ENCODE measurements at places on chromosomes 5 and 9.

GRCh38 chr5:178474562-178475184, 115.5 kb downstream of the COL23A1 start:
- DNase-seq, result no peak

GRCh38 chr9:2576631-2577030, 45.0 kb upstream of the VLDLR start:
- DNase-seq, result no peak

DNA sequence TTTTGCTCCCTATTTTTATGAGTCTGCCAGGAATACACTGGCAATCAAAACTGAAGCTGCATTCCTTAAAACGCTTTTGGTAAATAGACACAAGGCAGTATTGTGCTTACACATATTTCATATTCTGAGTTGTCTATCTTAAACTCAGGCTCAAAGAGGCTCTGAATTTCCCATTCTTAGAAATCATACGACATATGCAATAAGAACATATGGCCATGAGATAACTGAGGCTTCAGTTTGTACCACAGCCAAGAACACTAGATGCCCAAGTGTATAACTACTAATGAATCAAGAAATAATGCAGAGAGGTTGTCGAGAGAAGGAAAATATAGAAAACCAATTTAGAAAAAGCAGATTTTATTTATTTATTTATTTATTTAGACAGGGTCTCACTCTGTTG, 357.4 kb downstream of the NDUFS4 start:
- DNase-seq, result no peak

DNA sequence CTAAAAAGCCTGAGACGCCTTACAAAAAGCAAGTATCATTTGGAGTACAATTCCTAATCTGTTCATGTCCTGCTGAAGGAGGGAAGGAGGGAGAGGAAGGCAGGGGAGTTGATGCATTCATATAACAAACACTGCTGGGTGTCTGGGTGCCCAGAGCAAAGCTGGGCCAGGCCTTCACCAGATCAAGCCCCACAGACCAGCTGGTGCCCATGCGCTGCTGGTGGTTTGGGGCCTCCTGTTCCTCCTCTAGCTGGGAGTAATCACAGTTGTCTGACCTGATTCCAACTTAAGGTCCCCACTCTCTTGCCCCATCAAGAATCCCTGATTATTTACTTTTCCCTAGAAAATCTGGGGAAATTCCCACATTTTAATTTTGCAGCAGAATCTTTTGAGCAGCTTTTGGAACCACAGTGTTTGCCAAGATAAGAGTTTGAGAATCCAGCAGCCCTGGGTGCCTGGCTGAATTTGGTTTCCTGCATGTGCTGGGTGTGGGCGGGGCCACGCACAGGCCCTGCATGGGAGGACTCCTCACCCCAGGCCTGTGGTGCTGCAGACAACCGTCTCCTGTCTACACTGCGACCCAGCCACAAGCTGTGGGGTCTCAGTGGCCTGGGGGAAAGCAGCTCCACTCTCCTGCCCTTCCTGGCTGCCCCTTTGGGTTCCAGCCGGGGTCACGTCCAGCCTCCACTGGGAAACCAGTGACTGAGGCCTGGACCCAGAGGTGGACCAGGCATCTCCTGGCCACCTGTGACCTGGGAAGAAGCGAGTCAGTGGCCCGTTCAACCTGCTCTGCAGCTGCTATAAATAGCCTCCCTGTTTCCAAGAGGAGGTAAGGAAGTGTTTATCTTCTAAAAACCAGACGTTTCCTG, 47.5 kb downstream of the NEURL1B start:
- DNase-seq, result peak; percentile 35

DNA sequence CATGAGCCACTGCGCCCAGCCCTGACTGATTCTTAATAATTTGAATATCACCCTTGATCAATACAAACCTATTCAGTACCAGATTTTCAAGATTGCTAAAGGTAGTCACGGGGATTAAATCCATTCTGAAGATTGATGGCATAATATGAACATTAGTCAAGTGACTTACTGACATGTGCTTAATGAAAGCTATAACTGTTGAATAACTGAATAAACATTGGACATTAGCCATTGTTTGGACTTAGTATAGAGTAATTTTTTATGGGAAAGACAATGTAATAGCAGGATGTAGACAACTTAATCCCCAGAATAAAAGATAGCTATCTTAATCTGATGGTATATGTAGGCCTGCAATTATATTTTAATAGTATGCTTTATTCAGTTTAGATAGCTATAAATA, 35.0 kb upstream of the VPS13A start:
- DNase-seq, result no peak

GRCh38 chr5:67465537-67466207, 269.1 kb upstream of the CD180 start:
- no peak for DNase-seq

DNA sequence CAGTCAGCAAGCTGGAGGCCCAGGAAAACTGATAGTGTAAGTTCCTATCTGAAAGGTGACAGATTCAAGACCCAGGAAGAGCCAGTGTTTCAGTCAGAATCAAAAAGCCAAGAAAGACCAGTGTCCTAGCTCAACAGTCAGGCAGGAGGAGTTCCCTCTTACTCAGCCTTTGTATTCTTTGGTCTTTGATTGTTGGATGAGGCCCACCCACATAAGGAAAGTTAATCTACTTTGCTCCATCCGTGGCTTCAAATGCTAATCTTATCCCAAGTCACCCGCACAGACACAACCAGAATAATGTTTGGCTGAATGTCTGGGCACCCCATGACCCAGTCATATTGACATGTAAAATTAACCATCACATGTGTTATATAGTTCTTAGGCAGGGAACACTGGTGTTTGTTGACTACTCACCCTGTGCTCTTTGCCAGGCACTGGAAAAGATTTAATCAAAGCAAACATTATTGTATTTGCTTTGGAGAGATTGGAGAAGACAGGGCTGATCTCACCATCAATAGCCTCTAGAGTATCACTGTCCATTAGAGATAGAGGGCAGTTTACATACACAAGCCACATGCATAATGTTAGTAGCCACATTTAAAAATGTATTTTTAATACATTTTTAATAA, 96.3 kb upstream of the KCNN2 start:
- no peak for DNase-seq

GRCh38 chr5:180441564-180442051, 52.6 kb upstream of the CNOT6 start:
- no peak for DNase-seq

DNA sequence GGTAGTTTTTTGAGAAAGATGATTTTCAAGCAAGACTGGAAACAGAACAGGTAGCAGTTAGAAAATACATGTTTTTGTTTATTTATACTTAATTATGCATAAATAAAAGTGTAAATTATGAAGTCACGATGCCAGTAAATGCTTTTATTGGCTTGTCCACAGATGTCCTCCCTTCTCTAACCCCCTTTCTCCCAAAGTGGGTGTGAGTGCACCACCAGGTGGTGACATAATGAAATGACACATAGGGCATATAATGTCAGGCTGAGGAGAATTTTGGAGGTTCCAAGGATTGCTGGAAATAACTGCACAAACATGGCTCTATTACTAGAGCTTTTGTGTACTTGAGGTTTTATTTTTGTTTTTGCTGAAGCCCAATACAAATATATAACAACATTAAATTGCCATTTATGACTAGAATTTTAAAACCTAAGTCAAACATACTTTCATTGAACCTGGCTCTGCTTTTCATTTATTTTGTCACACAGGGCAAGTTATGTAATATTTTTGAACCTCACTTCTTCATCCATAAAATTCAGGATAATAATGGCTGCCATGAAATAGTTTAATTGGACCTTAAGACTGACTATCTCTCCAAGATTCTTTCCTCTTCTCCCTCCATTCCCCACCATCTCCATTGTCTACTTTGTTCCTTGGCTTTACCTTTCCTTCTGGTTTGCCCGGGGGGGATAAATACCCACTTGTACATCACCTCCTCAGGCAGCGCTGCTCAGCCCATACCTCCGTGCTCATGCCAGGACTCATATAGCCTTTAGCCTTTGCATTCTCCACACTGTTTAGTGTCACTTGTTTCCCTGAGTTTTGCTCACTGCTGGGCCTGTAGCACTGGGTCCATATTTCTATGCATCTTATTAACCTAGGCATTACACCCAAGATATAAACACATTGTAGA, 168.8 kb downstream of the PDE4D start:
- no peak for DNase-seq

DNA sequence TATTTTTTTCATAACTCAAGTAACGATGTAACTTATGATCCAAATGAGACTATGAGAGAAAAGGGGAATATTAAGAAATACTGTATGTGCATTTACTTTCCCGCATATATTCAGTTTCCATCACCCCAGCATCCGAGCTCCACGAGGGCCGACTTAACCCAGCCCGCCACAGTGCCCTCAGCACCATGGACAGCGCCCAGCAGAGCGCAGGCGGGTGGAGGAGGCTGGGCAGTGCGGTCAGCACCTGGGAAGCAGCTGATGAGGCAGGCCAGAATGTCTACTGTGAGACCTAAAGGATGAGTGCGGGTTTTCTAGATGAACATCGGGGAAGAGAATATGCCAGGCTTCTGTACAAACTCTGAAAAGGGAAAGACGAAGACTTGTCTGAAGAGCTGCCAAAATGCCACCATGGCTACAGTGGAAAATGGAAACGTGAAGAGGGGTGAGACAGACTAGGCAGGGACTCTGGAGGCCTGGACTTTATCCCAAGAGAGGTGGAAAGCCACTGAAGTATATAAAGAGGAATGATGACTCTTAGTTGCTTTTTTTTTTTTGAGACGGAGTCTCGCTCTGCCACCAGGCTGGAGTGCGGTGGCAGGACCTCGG, 34.5 kb upstream of the MED27 start:
- peak; percentile 33 for DNase-seq

DNA sequence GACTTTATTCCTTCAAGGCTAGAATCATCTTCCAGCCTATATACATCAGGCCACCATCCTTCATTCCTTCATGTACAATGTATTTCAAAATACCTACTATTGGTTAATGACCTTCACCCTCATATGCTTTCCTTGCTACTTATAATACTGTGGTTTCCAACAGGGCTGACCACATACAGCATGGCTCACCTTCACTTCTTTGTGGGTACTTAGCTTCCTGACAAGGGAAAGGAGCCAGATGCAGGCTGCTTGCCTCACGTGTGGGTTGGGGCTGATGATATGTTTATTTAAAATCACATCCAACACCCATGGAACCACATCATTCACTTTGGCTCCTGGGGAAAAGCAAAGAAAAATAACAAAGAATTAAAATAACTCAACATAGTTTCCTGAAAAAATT, 63.9 kb upstream of the OR2K2 start:
- no peak for DNase-seq

- DNase-seq, result no peak
Measured at GRCh38 chr9:120465685-120466407, 114.1 kb downstream of the CDK5RAP2 start.

DNA sequence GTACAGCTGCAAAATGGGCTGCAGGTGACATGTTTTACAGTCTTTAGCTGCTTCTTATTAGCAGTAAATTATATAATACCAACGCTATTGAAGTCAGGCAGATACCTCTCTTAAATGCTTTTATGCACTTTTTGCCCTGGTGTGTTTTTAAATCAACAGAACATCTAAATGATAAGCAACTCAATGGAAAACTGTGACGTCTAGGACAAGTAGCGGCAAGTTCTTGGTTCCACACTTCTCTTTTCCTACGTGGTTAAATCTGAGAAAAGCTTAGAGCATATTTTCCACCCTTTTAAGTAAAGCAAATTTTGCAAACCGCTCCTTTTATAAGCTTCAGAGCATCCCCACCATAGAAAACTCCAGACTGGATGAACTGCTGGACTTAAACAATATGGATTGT, 58.1 kb downstream of the CEMIP2 start:
- DNase-seq, result no peak

GRCh38 chr9:83651558-83651957, 28.6 kb downstream of the IDNK start:
- no peak for DNase-seq

DNA sequence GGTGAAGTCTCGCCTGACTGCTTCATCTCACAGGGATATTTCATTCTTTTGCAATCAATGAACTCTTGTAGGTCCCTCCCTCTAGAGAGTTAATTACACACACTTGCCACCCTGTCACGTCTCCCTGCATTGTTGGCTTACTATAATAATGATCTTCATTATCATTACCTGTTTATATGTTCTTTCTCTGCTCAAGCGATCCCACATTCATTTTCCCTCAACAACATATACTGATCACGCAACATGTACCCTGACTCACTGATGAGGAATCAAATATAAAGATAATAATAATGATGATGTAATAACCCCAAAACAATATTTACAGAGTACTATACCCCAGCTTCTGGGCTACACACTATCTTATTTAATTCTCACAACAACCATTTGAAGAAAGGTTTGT, 88.5 kb downstream of the FEM1C start:
- no peak for DNase-seq

DNA sequence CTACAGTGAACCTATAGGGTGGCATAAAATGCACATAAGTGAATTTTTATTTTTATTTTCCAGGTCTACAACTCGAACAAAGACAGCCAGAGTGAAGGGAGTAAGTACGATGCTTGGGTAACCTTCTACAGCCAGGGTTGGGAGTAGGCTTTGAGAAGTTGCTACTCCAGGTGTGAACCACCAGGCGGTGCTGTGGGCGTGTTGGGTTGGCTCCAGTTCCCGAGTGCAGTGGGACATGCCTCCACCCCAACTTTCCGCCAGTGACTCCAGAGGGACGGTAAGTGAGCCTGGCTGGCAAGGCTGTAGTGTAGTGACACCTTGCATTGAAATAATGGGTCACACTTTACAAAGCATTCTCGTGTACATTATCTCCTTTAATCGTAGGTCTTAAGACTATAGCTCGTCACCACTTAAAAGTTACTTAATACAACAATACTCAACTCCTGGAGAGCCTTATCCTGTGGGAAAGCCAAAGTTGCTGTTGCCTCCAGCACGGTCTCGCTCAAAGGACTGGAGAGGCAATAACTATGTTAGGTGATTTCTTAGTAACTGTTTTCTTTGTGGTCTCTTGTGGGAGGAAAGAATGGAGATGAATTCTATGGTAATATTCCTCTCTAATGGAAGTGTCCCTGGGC, 244.0 kb downstream of the ARHGAP26 start:
- no peak for DNase-seq

DNA sequence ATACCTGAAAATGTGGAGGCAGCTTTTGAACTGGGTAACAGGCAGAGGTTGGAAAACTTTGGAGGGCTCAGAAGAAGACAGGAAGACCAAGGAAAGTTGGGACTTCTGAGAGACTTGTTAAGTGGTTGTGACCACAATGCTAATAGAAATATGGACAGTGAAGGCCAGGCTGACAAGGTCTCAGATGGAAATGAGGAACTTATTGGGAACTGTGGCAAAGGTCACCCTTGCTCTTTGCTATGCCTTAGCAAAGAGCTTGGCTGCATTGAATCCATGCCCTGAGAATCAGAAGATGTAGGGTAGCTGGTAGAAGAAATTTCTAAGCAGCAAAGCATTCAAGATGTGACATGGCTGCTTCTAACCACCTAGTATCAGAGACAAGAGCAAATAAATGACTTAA, 244.4 kb upstream of the ADRA1B start:
- DNase-seq, result no peak

- DNase-seq, result no peak
Measured at GRCh38 chr9:132016456-132016855, 63.2 kb downstream of the MED27 start.

- DNase-seq, result no peak
Measured at GRCh38 chr9:17938035-17938655, 359.3 kb downstream of the SH3GL2 start.

- DNase-seq, result no peak
Measured at GRCh38 chr5:124605541-124605940, 140.9 kb downstream of the ZNF608 start.

- DNase-seq, result no peak
Measured at GRCh38 chr5:35415309-35415708, 185.0 kb upstream of the PRLR start.

All from T-cell (primary cell).